ENCODE measurements at places on chromosomes 4 and X.

DNA sequence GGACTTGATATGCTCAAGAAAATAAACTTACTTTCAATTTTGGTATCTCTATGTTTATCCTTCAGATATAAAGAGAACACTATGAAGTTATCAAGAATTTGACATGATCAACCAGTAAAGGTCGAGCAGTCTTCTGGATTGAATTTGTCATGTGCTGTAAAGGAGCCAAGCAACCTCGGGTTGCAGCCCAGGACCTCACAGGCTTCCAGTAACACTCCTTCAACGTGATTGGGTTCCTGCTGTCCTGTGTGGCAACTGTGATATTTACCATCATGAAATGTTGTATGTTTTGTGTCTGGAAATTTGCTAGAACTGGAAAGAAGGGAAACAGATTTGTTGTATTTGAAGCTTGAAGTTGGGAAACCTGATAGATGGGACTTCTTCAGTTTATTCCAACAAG, 52.0 kb upstream of the UGT2B7 start:
- DNase-seq: no peak

DNA sequence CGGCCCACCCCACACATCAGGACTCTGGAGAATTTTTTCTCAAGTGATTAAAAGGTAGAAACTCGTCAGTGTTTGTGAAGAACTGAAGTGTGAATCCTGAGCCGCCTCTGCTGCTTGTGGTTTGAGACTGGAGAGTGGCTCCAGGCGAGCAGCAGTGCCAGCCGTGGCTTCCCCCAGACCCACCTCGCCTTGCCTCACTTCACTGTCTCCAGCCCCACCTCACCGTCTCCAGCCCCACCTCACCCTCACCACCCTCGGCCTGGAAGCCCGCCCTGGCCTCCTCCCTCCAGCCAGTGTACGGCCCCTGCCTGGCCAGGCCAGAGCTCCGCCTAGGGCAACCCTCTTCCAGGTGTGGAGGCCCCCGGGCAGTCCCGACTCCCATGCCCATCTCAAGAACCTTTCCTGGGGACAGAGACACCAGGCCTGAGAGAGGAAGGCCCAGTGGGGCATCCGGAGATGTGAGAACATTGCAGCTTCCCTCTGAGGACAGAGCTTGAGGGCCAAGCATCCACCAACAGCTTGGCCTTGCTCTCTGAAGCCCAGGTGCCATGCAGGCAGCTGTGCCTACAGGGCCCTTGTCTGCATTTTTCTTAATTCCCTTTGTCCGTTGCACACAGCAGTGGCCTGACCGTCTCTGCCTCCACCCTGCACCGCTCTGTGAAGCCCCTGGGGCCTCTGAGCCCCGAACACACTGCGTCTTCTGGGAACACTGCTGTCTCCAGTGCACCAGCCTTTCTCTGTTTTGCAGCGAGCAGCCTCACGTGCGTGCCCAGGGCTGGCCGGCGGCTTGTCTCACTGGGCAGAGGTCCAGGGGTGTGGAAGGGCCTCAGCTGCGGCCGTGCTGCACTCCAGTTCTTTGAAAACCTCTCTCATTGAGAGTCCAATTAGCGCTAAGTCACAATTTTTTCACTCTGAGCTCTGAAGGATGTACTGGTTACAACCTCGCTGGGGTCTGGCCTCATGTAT, 13.8 kb downstream of the SH3BP2 start:
- DNase-seq: no peak

DNA sequence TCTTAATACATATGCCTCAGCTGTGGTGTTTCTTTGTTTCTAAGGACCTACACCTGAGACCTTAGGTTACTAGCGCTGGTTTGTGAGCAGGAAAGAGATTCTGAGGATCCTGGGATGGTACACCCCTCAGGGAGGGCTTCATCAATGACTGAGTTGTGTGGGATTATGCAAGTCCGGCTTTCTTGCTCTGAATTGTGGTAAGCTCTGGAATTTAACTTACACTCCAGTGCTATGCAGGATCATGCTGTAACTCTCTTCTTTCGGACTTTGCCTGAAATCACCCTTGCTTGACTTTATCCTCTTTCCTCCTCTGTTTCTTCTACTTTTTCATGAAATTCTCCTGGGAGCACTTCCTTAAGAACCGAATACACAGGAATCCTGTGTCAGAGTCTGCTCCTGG, 431.5 kb upstream of the BOD1L1 start:
- DNase-seq: no peak

- no peak for DNase-seq
Observed at GRCh38 chrX:643241-643595, 12.6 kb downstream of the SHOX start.

DNA sequence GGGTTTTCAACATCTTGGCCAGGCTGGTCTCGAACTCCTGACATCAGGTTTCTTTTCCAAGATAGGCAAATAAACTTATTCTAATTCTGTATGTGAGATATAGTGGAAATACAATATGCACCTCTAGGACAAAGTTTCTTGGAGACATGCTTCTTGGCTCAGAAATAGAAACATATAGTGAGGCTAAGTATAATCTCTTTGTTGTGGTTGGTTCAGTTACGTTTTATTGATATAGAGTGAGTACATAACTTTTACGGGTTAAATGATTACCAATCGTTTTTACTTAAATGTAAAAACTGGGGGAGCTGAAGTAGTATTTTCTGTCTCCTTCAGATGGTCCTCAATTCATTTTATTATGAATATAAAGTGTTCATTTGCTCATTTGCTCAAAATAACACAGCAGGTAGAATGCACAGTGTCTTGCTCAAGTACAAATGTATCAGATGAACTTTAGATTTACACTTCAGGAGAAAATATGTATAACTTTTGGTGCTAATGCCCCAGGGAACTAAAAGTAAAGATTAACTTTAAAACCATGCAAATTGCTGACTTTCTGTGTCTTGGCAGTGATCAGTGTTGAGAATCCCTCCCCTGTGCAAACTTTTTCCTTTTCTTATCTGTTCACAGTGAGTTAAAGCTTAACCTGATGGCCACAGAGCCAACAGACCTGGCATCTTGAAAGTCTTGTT, 77.6 kb downstream of the AFF1 start:
- no peak for DNase-seq

- no peak for DNase-seq
Observed at GRCh38 chr4:70667740-70668535, 1.6 kb upstream of the JCHAIN start.

DNA sequence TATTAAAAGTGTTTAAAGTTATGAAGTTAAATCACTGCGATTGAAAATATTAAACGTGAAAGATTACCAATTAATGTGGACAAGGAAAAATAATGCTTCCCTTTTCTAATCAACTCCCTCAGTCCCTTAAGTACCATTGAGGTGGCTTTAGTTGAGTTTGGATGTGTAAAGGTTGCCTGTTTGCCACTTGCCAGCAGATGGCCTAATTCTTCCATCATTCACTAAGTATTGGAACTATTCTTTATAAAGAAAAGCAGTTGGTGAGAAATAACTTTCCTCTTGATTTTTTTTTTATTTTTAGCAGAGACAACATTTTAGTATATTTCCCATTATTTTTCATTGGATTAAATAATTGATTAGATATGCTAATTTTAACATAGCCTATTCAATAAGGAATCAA, 295.9 kb upstream of the TACR3 start:
- peak; percentile 13 for DNase-seq

DNA sequence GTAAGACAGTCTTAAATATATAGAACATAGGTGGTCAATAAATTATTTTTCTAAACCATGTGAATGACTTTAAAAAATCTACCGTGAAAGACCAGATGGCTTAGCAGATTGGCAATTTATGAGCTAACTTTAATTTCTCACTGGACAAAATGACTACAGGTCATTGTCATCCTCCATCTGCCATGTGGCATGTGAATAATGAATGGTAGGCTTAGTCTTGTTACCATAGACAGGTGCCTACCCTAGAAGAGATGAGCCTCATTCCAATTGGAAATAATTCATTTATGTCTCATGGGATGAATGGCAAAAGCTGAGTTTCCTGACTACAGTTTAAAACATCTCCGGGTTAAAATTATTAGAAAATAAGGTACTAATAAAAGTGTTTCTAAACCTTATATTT, 1043.3 kb downstream of the FAT4 start:
- no peak for DNase-seq

- no peak for DNase-seq
Observed at GRCh38 chrX:23235051-23235450, 99.6 kb upstream of the PTCHD1 start.

- DNase-seq: no peak
Observed at GRCh38 chr4:8198206-8198905, 734 bp upstream of the SH3TC1 start.

- DNase-seq: no peak
Observed at GRCh38 chrX:9853307-9853706, 67.1 kb downstream of the SHROOM2 start.

DNA sequence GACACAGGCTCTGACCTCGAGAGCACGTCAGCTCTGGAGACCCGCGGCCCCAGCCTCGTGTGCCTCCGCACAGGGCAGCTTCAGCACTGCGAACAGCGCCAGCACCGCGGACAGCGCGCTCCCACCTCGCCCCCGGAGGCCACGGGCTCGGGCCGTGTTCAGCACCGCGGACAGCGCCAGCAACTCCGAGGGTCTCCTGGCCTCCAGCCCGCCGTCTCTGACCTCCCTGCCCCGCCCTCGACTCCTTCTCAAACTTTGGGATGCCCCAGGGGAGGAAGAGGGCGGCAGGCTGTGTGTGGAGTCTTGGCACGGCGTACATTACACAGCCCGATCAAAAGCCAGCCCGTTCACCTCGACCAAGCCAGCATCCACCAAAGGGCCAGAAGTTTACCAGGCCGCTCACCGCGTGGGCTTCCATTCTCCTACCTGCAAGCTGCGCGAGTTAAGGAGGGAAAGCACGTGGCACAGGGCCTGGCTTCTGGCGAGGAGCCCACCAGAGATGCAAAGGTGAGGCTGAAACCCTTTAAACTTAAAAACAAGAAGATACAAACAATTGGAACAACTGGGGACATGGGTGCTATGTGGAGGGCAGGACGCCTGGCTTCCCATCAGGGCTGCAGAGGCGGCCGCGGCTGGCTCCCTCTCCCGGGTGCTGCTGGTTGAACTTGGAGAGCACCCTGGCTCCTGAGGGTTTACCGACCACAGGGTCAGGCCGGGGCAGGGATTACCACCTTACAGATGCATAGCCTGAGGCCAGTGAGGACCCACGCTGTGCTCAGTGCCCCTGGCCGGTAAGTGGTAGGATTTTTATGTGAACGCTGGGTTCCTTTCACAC, 4.5 kb upstream of the NKX1-1 start:
- no peak for DNase-seq

- DNase-seq: no peak
Observed at GRCh38 chr4:92104506-92104905, 199.3 kb upstream of the GRID2 start.

- no peak for DNase-seq
Observed at GRCh38 chrX:46649421-46650260, 76.1 kb downstream of the CHST7 start.

GRCh38 chrX:129731228-129731627, 7.6 kb upstream of the XPNPEP2 start:
- no peak for DNase-seq

DNA sequence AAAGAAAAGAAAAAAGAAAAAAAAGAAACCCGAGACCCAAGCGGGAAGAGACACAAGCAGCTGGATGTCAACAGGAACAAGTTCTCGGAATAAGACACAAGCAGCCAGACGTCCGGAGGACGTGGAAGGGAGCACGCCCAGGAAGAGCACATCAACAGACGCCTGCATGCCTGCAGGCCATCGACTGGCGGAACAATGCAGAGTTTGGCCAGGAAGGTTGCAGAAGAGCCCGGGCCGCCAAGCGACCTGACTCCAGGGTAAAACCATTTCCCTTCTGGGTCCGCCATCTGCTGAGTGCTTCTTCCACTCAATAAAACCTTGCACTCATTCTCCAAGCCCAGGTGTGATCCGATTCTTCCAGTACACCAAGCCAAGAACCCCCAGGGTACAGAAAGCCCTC, 95.6 kb upstream of the PRR32 start:
- DNase-seq: no peak

DNA sequence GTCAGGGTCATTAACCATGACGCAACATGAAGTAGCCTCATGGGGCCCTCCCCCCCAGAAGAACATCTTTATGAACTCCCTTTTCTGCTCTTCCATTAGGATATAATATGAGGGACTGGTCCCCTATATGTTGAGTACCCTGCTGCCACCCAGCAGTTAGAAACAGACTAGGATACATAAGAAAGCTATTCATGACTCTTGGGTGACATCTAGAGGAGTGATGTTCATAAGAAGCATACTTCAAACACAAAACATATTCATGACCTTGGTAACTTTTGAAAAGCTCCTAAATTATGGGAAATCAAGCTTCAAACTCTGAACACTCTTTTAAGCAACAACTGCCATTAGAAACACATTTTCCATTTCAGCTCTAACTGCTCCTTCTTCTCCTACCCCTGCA, 155.2 kb upstream of the SPIN4 start:
- DNase-seq: no peak

DNA sequence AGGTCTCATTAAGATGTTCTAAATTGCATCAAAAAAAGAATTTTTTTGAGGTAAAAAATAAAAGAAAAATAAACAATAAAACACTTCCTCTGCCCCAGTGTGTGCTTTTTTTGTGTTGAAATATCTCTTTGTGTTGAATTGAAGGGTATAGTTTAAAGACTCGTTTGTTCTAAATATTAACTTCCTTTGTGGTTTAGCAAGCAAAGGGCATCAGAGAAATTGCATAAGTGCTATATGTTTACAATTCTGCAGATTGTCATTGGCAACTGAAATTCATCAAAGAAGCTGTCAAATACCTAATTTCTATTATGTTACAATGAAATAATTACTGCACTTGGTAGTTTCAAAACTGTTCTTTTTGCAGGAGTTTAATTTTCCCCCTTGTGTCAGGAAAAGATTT, 260.5 kb downstream of the DKK2 start:
- no peak for DNase-seq

DNA sequence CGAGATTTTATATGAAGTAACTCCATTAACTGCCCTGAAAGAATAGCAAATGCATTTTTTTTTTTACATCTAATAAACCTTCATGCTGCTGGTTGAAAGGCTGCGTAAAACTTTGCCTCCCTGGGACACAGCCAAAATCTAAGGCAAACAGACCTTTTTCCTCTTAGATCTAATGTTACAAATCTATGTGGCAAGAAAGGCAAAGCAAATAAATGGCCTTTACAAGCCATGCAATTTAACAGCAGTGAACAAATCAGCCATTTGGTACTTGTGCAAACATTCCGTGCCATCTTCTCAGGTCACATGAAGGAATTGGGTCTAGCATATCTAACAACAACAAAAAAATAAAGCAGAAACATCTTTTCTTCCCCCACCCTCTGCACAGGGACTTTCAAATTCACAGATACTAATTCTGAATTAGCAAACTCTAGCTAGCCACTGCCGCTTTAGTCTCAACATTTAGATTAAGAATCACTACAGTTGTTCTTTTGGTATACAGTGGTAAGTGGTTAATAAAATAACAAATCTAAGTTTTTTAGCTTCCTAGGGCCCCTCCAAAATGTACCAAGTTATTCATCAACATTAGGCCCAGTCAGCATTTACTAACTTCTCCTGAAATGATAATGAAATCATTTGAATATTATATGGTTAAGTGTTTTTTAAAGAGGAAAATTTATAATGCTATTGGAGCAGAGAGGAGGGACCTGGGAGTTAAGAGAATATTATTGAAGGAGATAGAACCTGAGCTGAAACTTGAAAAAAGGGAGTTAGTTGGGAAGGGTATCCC, 593.8 kb downstream of the SMARCA1 start:
- peak; percentile 8 for DNase-seq

- no peak for DNase-seq
Observed at GRCh38 chr4:1984406-1985191, 24.2 kb downstream of the NELFA start.

GRCh38 chr4:129446074-129446473, 350.1 kb downstream of the C4orf33 start:
- DNase-seq: no peak
